Uterine smooth muscle cell (primary cell): ENCODE measurements at places on chromosomes 7 and 10. TPM values are rescaled to one million over a fixed set of nuclear protein-coding genes. Genes with fewer than 3 reads are reported as not detected.

Gene NPSR1
- total RNA-seq, result not detected in 2 replicates

Gene CALY
- total RNA-seq, result 0.25 TPM in 1 of 2 replicates, not detected in the other

Gene POLR2J
- 19.0 and 21.7 TPM in 2 replicates for total RNA-seq

Gene GSTO2
- 1.7 and 5.1 TPM in 2 replicates for total RNA-seq

Gene CCZ1B
- total RNA-seq, result 52.2 and 56.8 TPM in 2 replicates

Gene PON1
- not detected in 2 replicates for total RNA-seq

Gene CFAP58
- 1.00 and 1.2 TPM in 2 replicates for total RNA-seq

Gene GPR146
- 2.1 and 2.7 TPM in 2 replicates for total RNA-seq

Gene EPDR1
- 12.8 and 24.2 TPM in 2 replicates for total RNA-seq

Gene SLC18A3
- total RNA-seq, result not detected in 2 replicates

Gene BRAF
- 17.6 and 23.7 TPM in 2 replicates for total RNA-seq
